K562 (cell line): ENCODE measurements at places on chromosomes 5 and 9. TPM values are rescaled to one million over a fixed set of nuclear protein-coding genes. Genes with fewer than 3 reads are reported as not detected.

The ROR2 gene
- total RNA-seq = 33.6 and 33.8 TPM in 2 replicates

DNA sequence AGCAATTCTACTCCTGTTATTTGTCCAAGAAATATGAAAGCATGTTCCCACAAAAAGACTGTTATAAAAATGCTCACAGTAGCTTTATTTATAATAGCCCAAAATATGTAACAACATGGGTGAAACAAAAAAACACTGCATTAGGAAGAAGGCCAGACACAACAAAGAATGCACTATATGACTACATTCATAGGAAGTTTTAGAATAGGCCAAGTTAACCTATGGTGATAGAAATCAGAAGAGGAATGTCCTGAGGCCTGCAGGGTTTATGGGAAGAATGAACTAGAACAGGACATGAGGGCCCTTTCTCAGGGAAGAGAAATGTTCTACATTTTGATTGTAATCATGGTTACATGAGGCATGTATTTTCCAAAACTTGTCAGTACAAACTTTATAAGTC, 24.7 kb upstream of the TAS2R1 start:
- H3K36me3 ChIP-seq = no peaks in the 10 kb centered on the region
- H3K27ac ChIP-seq = no peak overlapping the region
- no peak for DNase-seq
- H3K27me3 ChIP-seq = no peaks in the 10 kb centered on the region
- no peaks in the 10 kb centered on the region for H3K4me1 ChIP-seq
- no peak overlapping the region for H3K4me3 ChIP-seq

DNA sequence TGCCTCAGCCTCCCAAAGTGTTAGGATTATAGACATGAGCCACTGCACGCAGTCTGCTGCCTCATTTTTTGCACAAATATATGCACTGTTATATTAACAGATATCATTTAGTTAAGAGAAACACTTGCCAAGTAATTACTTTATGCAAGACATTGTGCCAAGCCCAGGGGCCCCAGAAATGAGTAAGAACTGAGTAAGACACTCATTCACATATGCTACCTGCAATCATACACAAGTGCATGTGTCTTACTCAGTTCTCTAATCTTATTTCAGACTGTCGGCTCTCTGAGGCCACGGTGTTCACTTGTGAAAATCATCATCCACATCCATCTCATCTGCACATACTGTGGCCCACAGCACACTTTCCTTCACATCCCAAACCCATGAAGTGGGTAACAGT, 16.0 kb downstream of the TRAF1 start:
- no peaks in the 10 kb centered on the region for H3K27me3 ChIP-seq
- H3K27ac ChIP-seq = no peak overlapping the region
- no peaks in the 10 kb centered on the region for H3K36me3 ChIP-seq
- peaks cover 15% of the 10 kb centered on the region; the same call in 2 of the 3 replicates for H3K4me1 ChIP-seq
- no peak for DNase-seq

DNA sequence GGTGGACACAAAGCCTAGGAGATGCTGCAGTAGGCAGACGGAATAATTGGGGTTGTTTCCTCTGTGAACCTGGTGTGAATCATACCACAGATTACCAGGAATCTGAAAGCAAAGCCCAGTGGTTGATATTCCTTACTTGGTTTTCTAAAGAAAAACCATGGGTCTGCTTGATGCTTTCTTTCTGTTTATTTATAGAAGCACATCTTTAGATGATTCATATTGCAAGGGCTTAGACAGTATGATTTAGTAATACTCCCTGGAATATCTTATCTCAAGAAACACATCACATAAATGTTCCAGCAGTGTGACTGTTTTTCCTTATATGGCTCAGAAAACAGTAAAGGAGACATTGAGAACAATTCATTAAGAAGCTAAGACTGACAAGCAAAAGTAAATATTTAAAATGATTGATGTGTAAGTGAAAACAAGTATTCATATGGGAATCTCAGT, 623.3 kb downstream of the RAB3C start:
- no peak overlapping the region for H3K4me3 ChIP-seq
- no peak overlapping the region for H3K27ac ChIP-seq
- no peaks in the 10 kb centered on the region for H3K27me3 ChIP-seq
- H3K36me3 ChIP-seq = no peaks in the 10 kb centered on the region

GRCh38 chr9:125537442-125538091, 169.4 kb downstream of the MAPKAP1 start:
- no peak for DNase-seq
- H3K4me3 ChIP-seq = no peak overlapping the region
- peaks cover 6% of the 10 kb centered on the region; the same call in 1 of the 3 replicates for H3K36me3 ChIP-seq
- no peak overlapping the region for H3K27ac ChIP-seq
- no peaks in the 10 kb centered on the region for H3K27me3 ChIP-seq
- H3K4me1 ChIP-seq = no peaks in the 10 kb centered on the region

DNA sequence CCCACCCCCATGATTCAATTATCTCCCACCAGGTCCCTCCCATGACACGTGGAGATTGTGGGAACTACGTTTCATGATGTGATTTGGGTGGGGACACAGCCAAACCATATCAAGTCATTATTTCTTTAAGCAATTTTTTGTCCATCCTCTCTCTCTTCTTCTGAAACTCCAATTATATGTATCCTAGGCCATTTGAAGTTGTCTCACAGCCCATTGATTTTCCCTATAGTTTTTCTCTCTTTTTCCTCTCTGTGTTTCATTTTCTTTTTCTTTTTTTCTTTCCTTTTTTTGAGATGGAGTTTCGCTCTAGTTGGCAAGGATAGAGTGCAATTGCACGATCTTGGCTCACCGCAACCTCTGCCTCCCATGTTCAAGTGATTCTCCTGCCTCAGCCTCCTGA, 101.9 kb upstream of the CXCL14 start:
- H3K27me3 ChIP-seq = no peaks in the 10 kb centered on the region
- H3K4me1 ChIP-seq = no peaks in the 10 kb centered on the region
- DNase-seq = no peak

DNA sequence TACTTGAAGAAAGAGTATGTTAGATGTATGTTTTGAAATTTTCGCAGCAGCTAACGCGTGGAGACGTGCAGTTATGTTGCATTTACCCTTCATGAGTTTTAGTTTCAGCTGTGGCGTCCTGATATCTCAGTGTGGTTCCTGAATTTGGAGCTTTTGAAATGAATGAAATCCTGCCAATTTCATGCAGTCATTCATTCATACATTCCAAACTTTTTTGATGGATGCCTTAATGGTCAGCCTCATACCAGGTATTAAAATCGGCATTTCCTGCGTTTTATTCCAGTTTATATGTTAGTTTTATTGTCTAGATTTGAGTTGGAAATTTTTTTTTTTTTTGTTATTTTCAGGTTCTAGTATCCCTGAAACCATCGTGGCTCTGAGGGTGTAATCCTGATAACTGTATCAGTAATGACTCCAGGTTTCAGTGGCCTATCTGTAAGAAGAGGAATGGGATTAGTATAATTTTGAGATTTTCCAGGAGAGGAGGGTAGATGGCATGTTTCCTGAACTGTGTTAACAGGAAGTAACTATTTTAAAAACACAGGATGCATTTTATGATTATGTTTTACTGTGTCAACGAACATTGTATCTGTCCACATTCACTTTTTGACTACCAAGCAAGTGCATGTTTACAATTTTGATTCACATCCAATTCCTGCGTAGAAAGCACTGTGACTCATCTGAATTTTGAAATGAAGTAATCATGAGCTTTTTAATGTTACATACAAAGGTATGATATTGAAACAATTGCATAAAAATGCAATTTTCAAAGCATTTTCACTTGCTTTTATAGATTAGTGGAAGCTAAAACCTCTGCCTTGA, 1.0 kb downstream of the FOCAD start:
- no peak for DNase-seq
- H3K27me3 ChIP-seq = no peaks in the 10 kb centered on the region
- peaks cover 8% of the 10 kb centered on the region for H3K4me1 ChIP-seq
- peak overlapping the region; percentile 90 for H3K27ac ChIP-seq

DNA sequence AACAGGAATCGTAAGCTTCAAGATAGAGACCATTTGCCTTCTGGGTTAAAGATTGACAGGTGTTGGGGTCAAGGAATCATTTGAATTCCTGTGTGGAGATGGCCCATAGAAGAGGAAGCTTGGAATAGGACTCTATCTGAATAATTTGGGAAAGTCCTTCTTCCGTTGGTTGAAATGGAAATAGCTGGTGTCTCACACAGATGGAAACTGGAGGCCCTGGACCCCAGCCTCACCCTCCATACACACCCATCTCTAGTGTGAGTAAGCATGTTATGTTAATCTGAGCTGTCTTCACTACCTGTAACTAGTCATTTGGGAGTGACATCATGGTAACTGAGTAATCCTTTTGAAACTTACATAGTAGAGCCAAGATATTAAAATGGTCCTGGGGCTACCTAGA, 184.4 kb downstream of the CD180 start:
- no peak overlapping the region for H3K27ac ChIP-seq
- no peak overlapping the region for H3K4me3 ChIP-seq
- no peaks in the 10 kb centered on the region; the same call in 2 of the 3 replicates for H3K36me3 ChIP-seq
- DNase-seq = no peak
- H3K27me3 ChIP-seq = no peaks in the 10 kb centered on the region

- H3K27ac ChIP-seq = no peak overlapping the region
- peaks cover 7% of the 10 kb centered on the region for H3K36me3 ChIP-seq
- H3K4me3 ChIP-seq = no peak overlapping the region
- no peak for DNase-seq
Measured at GRCh38 chr9:91855196-91855595, 94.8 kb downstream of the ROR2 start.

- DNase-seq = no peak
- H3K27me3 ChIP-seq = no peaks in the 10 kb centered on the region
Measured at GRCh38 chr5:170132269-170132975, 26.7 kb downstream of the FOXI1 start.

DNA sequence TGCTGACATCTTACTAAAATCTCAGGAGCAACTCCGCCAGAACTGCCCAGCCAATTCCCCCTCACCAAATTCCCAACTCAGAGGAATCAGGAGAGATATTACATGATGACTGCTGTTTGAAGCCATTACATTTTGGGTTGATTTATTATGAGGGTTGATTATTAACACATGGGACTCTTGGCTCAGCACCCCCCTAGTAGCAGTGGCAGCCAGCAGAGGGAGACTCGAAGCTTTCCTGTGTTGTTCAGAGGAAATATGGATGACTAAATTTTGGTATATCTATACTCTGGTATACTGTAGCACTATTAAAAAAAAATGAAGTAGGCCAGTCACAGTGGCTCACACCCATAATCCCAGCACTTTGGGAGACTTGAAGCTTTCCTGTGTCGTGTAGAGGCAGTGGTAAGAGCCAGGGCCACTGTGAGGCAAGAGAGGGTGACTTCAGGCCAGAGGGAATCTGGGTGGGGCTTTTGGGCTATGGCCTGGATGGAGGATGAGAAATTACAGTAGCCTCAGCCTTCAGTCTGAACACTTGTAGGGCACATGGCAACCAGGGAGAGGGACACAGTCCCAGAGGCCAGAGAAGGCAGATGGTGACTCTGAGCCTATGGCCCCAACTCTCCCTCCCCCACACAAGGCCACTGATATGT, 111.4 kb downstream of the LHX2 start:
- H3K4me1 ChIP-seq = peaks cover 8% of the 10 kb centered on the region; the same call in 1 of the 2 replicates
- H3K27ac ChIP-seq = no peak overlapping the region
- peaks cover 19% of the 10 kb centered on the region for H3K27me3 ChIP-seq
- no peak overlapping the region for H3K4me3 ChIP-seq
- no peaks in the 10 kb centered on the region for H3K36me3 ChIP-seq

DNA sequence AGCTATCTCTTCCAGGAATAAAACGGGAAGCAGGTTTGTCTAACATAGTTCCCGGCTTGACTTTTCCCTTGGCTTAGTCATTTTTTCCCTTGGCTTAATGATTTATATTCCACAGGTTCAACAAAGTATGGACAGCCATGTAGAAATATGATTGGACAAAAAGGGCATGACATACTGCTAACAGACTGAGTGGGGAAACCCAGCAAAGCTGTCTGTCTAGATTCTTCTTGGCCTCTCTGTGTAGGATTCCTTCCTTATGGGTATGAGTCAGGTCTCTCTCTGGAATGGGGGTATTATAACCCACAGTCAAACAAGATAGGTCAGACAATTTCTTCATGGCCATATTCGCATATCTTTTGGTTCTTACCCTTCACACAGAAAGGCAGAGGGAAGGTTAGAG, 5.7 kb upstream of the MTAP start:
- no peak for DNase-seq
- H3K4me3 ChIP-seq = no peak overlapping the region
- no peaks in the 10 kb centered on the region for H3K36me3 ChIP-seq

The PCDHB10 gene
- total RNA-seq = not detected in 2 replicates

- peak within 1 kb of the TSS; percentile 92 for H3K4me3 ChIP-seq
- H3K36me3 ChIP-seq = peaks cover 35% of the 10 kb centered on the region
- DNase-seq = peak; percentile 99
- H3K27ac ChIP-seq = peak within 1 kb of the TSS; percentile 82
- peaks cover 26% of the 10 kb centered on the region for H3K4me1 ChIP-seq
Measured at GRCh38 chr9:128191406-128192046, at the start of gene CIZ1. TSS of gene CIZ1 (minus strand) at chr9:128191572. CDS start at chr9:128190857, 715 bp downstream.

DNA sequence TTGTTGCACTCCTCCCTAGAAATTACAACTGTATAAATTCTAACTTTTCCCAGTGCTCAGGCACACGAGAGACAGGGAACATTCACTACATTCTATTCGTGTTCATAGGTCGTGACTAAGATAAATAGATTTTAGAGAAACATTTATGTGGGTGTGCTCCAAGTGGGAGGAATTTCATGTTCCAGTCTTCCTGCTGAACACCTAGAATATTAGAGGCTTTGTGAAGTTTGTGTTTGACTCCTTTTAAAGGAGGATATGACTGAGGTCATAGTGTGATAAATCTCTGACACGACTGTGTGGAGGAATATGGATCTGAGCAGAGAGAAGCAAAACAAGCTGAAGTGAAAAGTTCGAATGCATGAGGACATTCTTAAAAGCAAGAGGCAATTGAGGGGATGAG, 355.3 kb downstream of the ZSWIM6 start:
- H3K4me3 ChIP-seq = no peak overlapping the region
- no peak overlapping the region for H3K27ac ChIP-seq
- no peak for DNase-seq
- no peaks in the 10 kb centered on the region for H3K4me1 ChIP-seq

DNA sequence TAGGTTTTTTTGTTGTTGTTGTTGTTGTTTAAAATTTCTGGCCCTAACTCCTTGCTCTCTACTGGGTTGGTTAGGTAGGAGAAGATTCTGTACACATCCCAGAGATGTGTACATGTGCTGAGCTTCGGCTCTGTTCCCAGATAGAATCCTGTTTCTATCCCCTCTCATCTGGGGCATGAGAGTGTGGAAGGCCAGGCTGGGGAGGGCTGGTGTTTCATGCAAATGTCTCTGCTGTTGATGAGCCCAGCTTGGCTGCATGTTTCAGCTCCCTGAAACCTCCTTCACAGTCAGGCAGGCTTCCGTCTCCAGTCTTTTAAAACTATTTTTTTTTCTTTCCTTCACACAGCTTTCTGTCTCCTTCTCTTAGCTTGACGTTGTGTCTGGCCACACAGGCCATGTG, 526.9 kb upstream of the KLF4 start:
- H3K4me3 ChIP-seq = no peak overlapping the region
- DNase-seq = no peak
- H3K4me1 ChIP-seq = peaks cover 17% of the 10 kb centered on the region; the same call in 2 of the 3 replicates

The ARSI gene
- total RNA-seq = 0.04 TPM in 2 replicates

GRCh38 chr9:81565609-81566008, 123.7 kb downstream of the TLE1 start:
- no peak overlapping the region for H3K4me3 ChIP-seq
- no peaks in the 10 kb centered on the region for H3K4me1 ChIP-seq
- H3K27me3 ChIP-seq = no peaks in the 10 kb centered on the region
- DNase-seq = no peak
- no peaks in the 10 kb centered on the region for H3K36me3 ChIP-seq

The GFPT2 gene
- 0.07 and 0.09 TPM in 2 replicates for total RNA-seq

GRCh38 chr5:5702934-5703333, 280.5 kb downstream of the ICE1 start:
- H3K36me3 ChIP-seq = no peaks in the 10 kb centered on the region
- H3K4me1 ChIP-seq = no peaks in the 10 kb centered on the region
- H3K27me3 ChIP-seq = peaks cover 4% of the 10 kb centered on the region
- no peak overlapping the region for H3K27ac ChIP-seq
- DNase-seq = no peak
- H3K4me3 ChIP-seq = no peak overlapping the region
